ENCODE measurements at places on chromosomes 2 and 18. TPM values are rescaled to one million over a fixed set of nuclear protein-coding genes. Genes with fewer than 3 reads are reported as not detected.

PLEK gene
- 0.10 TPM for polyA plus RNA-seq

COL3A1 gene
- 1.3 TPM for polyA plus RNA-seq

DAW1 gene
- polyA plus RNA-seq, result 1.5 TPM

MYOM1 gene
- 1.7 TPM for polyA plus RNA-seq

DTNA gene
- 53.9 TPM for polyA plus RNA-seq

L3MBTL4 gene
- 0.16 TPM for polyA plus RNA-seq

POTEI gene
- 0.25 TPM for polyA plus RNA-seq

AQP12A gene
- polyA plus RNA-seq, result not detected

PCARE gene
- not detected for polyA plus RNA-seq

SERPINB12 gene
- not detected for polyA plus RNA-seq

HOXD11 gene
- not detected for polyA plus RNA-seq

EMX1 gene
- 0.70 TPM for polyA plus RNA-seq

ALPG gene
- not detected for polyA plus RNA-seq

ICOS gene
- not detected for polyA plus RNA-seq

RAX gene
- polyA plus RNA-seq, result not detected

LONRF2 gene
- 20.9 TPM for polyA plus RNA-seq

CENPA gene
- polyA plus RNA-seq, result 2.1 TPM

FBXO36 gene
- polyA plus RNA-seq, result 5.4 TPM

VSNL1 gene
- polyA plus RNA-seq, result 64.1 TPM

G6PC2 gene
- not detected for polyA plus RNA-seq

C1GALT1C1L gene
- polyA plus RNA-seq, result not detected

AGXT gene
- polyA plus RNA-seq, result not detected

CHRND gene
- polyA plus RNA-seq, result not detected

Measured in neural cell (in vitro differentiated cells).